Activated naive CD8-positive, alpha-beta T cell treated with anti-CD3 and anti-CD28 coated beads, Interleukin-2, amount 10 ng/mL, durations not matched to agents 7 days and 5 days (primary cell): ENCODE measurements at places on chromosomes 4 and X. TPM values are rescaled to one million over a fixed set of nuclear protein-coding genes. Genes with fewer than 3 reads are reported as not detected.
A peak's percentile ranks its signal among the peaks of the same experiment; 100 is the strongest.

DNA sequence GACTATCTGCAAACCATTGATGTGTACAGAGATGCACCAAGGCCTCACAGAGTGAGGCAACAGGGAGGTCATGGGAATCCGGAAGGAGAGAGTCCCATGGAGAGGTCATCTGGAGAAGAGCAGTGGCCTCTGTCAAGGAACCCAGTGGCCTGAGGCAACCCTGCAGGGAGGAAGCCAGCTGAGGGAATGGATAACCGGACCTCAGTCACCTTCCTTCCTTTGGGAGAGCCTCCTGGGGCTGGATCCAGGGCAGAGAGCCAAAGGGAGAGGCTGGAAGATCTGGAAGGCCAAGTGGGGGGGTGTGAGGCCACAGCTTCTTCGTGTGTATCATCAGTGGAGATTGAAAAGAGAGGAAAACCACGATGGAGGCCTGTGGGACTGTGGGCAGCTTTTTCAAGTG, 24.3 kb upstream of the CD38 start:
- DNase-seq = no peak

- no peak for DNase-seq
These were observed 54.4 kb upstream of the LCORL start for GRCh38 chr4:18075823-18076433.

DNA sequence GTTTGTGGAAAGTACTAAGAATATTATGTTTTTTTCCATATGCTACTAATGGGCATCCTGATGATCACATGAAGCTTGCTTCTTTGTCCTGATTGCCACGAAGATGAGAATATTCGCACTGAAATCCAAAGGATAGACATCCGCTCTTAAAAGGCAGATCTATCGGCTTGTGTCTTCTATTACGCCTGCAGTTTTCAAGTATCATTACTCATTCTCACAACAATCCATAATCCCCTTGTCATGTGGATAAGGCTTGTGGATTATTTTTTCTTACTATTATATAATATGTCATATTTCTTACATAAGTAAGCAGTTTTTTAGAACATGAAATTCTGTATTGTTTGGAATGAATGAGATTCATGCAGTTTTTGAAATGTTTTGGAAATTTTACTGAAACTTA, 62.8 kb downstream of the KCNIP4 start:
- no peak for DNase-seq

DNA sequence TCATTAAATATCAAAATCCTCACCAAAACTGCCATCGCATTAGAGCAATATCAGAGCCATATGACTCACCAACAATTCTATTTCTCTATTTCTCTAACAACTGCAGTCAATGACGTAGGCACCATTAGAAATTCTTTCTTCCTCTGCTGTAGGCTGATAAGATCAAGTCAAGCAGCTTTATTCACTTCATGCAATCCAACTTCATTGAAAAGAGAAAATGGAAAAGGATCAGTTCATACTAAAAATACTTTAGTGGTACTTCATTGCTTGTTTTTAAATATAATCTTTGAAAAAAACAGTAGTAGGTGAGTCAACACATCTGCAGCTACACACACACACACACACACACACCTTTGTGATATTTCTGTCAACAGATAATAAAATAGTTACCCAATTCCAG, 345.3 kb upstream of the TENM3 start:
- DNase-seq = no peak

Gene TEX28
- not detected for total RNA-seq

Gene LIAS
- 18.0 TPM for total RNA-seq

GRCh38 chr4:125750399-125750798, 435.6 kb downstream of the FAT4 start:
- no peak for DNase-seq

Gene MAGEA6
- not detected for total RNA-seq

GRCh38 chrX:154695911-154696675, 42.7 kb upstream of the CTAG2 start:
- no peak for DNase-seq

Gene ALAS2
- not detected for total RNA-seq

DNA sequence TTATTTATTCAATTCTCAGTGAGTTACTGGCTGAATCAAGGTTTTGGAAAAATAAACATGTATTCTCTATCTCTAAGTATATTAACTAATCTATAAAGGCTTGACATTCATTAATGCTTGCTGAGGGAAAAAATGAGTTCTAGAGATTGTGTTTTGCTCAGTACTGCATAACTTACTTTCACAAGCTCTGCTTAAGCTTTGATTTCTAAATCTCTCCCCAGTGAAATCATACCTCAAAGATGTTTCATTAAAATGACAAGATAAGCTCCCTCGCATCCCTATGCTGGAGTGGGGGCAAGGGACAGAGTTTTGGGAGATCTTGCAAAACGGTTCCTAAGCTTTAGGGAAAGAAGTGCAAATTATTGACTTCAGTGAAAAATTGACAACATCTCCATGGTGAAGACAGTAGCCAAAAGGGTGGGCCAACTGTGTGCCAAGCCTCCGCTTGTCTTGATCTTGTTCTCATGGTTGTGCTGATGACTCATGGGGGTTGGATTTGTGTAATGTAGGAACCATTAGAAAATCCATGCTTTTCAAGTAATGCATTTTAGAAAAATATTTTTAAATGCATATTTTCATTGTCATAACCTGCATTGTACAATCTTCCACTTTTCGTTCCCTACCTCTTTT, 521.4 kb downstream of the RPA4 start:
- no peak for DNase-seq

- DNase-seq = no peak
These were observed 260.6 kb upstream of the MAD2L1 start for GRCh38 chr4:120327276-120327675.

Gene WFS1
- 2.4 TPM for total RNA-seq

DNA sequence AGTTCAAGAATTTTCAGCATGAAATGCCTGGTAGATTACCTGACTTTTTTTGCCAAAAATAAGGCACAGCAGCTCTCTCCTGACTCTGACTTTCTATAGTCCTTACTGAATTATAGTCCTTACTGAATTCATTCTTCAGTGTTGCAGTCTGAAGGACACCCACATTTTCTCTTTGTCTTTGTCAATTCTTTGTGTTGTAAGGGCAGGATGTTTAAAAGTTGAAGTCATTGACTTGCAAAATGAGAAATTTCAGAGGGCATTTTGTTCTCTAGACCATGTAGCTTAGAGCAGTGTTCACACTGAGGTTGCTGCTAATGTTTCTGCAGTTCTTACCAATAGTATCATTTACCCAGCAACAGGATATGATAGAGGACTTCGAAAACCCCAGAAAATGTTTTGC, 168.0 kb downstream of the SOWAHB start:
- DNase-seq = no peak

Gene TLR10
- 0.25 TPM for total RNA-seq

GRCh38 chrX:37956223-37956622, 50.1 kb upstream of the SYTL5 start:
- DNase-seq = no peak

- no peak for DNase-seq
These were observed 59.3 kb downstream of the MAPK10 start for GRCh38 chr4:86300516-86300915.

Gene SPIN2A
- 1.1 TPM for total RNA-seq

Gene UGT2B17
- not detected for total RNA-seq

DNA sequence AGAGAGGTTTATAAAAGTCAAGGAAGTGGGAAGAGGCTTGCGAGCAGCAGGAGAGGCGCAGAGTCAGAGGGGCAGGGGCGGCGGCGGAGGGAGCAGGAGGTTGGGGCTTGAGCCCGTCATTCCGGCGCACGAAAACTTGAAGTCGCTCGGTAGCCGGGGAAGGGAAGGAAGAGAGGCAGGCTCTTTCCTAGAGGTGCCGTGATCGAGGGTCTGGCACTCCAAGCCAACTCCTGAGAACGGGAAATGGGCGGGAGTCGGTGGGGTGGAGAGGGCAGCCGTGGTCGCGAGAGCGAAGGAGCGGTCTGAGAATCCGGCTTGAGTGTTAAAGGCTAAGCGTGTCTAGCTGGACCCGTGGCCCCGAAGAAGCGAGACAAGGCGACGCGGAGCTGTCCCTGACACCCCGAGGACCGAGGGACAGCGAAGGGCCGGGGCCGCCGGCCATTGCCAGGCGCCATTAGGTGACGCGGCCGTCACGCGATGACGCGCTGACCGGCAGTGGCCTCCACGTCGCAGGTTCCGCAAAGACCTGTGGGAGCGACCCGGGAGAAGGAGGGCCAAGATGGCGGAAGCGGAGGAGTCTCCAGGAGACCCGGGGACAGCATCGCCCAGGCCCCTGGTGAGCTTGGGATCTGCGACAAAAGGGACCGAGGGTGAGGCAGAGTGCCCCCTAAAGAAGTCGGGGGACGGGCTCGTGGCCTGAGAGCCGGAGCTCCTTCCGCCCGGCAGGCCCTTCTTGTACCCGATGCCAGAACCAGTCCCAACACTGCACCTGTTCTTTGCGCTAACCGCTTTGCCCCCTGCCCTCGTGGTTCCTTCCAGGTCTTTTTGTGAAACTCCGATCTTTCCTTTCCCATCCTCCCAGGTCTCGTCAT, at the start of gene YIPF6:
YIPF6 (plus strand) TSS at position 544 of the 872 bp plus-strand sequence; CDS start at position 560, 16 bp downstream.
- DNase-seq = peak; percentile 74

Gene GUCY1B1
- total RNA-seq = not detected

Gene LRAT
- total RNA-seq = not detected

- no peak for DNase-seq
These were observed 1.5 kb upstream of the GDPD2 start for GRCh38 chrX:70421618-70422017.

GRCh38 chr4:89100853-89101252, 10.5 kb upstream of the TIGD2 start:
- DNase-seq = no peak

DNA sequence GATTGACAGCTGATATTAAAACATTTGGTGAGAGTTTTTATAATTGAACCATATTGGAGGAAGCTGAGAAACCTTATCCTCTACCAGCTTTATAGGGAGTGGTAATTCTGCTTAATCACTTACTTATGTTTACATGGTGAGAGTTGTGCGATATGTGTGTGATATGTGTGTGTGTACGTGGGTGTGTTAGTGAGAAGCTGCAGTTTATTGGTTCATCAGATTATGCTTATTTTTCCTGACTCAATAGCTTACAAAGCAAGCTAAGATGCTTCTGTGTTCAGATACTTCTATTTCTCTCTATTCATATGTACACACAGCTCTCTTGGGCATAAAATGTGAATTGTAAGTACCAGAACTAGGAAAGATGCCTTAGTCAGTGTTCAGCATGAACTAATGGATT, 343.7 kb downstream of the GRIA2 start:
- no peak for DNase-seq

GRCh38 chr4:7854697-7855370, 84.8 kb downstream of the AFAP1 start:
- peak; percentile 44 for DNase-seq

- no peak for DNase-seq
These were observed 206.8 kb upstream of the KLHL4 start for GRCh38 chrX:87310780-87311179.

- DNase-seq = no peak
These were observed 13.3 kb downstream of the RAB9A start for GRCh38 chrX:13702111-13702789.

Gene ZAR1
- total RNA-seq = not detected

DNA sequence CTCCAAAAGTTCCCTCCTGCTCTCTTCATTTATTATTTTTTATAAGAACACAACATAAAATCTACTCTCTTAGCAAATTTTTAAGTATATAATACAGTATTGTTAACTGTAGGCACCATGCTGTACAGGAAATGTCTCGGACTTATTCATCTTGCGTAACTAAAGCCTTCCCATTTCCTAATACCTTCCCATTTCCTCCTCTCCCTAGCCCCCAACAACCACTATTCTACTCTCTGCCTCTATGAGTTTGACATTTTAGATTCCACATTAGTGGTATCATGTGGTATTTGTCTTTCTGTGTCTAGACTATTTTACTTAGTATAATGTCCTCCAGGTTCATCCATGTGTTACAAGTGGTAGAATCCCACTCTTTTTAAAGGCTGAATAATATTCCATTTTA, 15.8 kb upstream of the SYTL4 start:
- DNase-seq = no peak

- DNase-seq = no peak
These were observed 112.4 kb upstream of the CXCL13 start for GRCh38 chr4:77493120-77493752.

GRCh38 chr4:6092971-6093370, 74.7 kb upstream of the C4orf50 start:
- no peak for DNase-seq

- DNase-seq = no peak
These were observed 1849.2 kb downstream of the STIM2 start for GRCh38 chr4:28709891-28710290.

DNA sequence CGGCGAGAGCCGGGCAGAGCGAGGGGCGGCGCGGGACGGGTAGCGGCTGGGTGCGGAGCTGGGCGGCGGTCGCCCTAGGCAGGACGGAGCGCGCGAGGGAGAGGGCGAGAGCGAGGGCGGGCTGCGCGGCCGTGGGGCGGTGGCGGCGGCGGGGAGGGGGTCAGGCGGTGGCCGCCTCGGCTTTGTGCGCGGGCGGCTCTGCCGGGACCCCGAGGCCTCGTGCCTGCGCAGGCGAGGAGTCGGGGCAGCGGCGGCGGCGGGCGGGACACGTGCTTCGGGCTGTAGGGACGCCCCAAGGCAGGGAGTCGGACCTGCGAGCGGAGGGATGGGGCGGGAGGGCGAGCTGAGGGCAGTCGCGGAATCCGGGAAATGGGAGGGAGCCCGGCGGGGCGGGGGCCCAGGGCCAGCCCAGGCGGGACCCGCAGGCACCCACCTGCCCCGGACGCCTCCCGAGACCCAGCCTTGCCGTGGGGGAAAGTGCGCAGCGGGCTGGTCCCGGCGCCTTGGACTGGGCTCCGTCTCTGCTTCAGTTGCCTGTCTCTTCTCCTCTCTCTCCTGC, 465 bp downstream of the BMPR1B start:
- peak; percentile 32 for DNase-seq

Gene STS
- 1.1 TPM for total RNA-seq

GRCh38 chr4:143397887-143398286, 61.2 kb downstream of the GAB1 start:
- DNase-seq = no peak

GRCh38 chr4:52680381-52680780, 21.3 kb upstream of the USP46 start:
- DNase-seq = no peak
